Stimulated activated CD4-positive, alpha-beta T cell treated with anti-CD3 and anti-CD28 coated beads, Interleukin-2, amount 100 ng/mL, for 4 hours (primary cell): ENCODE measurements at places on chromosomes 6 and 20.
A peak's percentile ranks its signal among the peaks of the same experiment; 100 is the strongest.

DNA sequence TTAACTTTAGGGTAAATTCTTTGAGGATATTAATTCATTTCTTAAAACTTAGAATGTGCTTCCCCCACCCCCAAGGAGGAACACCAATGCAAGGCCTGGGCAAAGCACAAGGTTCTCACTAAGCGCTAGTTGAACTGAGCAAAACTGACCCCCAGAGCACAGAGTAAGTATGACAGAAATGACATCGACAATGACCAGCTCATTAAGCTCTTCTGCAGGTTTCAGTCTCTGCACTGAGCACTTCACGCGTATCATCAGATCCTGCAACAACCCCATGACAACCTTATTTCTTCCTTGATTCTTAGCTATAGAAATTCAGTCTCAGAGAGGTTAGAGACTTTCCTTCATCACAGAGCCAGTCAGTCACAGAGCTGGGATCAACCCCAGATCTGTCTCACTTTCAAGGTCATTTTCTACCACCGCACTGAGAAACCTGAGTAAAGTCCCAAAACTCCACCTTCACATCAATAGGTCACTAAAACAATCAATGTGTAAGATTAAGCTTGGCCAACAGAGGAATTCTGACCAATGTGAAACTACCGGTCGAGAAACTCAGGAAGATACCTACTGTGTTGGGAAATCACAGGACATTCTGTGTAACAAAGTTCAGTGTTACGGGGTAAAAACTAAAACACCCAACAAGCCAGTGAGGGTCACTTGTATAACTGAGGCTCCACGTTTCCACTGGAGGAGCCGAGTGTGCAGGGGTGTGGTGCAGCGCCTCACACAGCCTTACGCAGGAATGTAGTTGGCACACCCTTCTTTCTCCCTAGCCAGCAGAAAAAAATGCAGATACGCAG lies 129.0 kb upstream of the FOXQ1 start:
- DNase-seq, result no peak

DNA sequence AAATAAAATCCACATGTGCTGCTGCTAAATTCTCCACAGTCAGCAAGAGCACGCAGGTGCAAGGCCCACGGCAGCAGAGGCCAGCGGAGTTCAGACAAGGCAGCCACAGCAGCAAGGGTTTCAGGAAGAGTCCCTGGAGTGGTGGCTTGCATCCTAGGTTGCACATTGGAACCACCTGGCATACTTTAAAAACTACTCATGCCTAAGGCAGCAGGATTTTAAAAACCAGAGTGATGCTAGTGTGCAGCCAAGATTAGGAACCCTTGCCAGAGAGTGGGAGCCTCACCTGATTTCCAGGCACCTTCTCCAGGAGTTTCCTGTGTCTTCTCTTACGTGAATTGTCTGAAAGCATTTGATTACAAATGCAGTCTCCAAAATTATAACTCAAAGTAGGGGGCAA lies 104.0 kb upstream of the GPR6 start:
- no peak for DNase-seq

DNA sequence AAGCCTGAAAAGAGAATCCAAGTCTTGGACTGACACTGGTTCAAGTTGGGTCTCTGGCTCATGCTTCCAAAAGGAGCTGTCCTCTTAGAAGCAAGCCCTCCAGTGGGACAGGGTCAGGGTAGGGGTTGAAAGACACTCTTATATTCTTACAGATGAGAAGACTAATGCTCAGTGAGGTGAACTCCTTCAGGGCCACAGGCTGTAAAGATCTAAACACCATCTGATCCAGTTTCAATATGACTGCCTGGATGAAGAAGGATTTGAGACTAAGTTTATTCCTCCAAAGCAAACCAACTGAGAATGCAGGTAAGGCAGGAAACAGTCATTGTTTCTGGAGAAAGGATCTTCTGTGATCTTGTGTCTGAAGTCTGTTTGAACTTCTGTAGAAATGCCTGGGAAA lies 99.0 kb upstream of the TAB2 start:
- no peak for DNase-seq

DNA sequence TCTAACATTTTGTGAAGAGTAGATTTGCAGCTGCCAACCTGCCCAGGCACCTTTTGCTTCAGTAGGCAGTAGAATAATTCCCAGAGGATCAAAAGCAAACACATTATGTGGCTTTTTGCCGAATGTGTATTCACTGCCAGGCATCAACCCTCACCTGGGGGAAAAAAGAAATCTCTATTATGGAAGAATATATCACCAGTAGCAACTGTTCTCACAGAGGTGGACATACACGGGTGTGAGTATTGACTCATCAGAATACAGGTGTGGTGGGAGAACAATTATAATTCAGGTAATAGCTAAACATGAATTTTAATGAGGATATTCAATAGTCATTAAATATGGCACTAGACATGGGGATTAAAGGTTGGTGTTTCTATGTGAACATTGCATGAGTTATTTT lies 910.7 kb downstream of the TFAP2A start:
- DNase-seq, result no peak

DNA sequence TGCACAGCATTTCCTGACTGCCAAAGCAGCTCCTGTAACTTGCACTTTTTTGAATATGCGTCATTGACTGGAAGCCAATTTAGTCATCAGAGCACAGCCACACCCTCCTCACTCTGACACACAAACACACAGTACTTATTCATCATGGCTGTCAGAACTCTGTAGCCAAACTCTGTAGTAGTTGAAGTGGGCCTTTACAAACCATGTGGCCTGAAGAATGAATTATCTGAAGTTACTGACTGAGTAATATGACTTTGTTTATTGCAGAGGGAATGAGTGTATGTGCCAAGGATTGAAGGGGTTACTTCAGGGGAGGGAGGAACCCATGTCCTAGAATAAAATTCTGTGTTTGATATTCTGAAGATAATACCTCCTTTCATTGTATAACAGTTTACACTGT lies 102.7 kb downstream of the FIG4 start:
- DNase-seq, result no peak

DNA sequence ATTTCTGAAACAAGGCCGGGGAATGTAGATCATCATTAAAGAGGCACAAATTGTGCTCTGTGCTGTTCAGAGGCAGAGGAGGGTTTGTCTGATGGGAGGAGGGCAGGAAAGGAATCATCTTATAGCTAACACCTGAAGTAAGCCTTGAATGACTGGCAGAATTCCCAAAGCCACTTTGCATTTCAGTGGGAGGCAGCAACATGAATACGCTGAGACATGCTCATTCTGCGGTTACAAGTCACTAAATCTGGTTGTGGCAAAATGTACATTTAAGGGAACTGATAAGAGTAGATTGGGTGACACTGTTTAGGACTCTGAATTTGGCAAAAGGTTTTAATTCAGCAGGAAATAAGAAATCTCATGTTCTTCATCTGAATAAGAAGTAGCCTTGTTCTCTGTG lies 4.4 kb upstream of the COL19A1 start:
- DNase-seq, result no peak

GRCh38 chr6:41462033-41462432 lies 84.1 kb upstream of the FOXP4 start:
- no peak for DNase-seq

GRCh38 chr6:103797738-103798137 lies 1062.0 kb downstream of the HACE1 start:
- DNase-seq, result no peak

GRCh38 chr20:62064770-62065673 lies 659 bp downstream of the TAF4 start:
- DNase-seq, result no peak

GRCh38 chr6:166786704-166787293 lies 159.7 kb upstream of the RPS6KA2 start:
- DNase-seq, result peak; percentile 10

- DNase-seq, result no peak
Observed at GRCh38 chr6:125066964-125067363, 86.6 kb upstream of the TPD52L1 start.

DNA sequence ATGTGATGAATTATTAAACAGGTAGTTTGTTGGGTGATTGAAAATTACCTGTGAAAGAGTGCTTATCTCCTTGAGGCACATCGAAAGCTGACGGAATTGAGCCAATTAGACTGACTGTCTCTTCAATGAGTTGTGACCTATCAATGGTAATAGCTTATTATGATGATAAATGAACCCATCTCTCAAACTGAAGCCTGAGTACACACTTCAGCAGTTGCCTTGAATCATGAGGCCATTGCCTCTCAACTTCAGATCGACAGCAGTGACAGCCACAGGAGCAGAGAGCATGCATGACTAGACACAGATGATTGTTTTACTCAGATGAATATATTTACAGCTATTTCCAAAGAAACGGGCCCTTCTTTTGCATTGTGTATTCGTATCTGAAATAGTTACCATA lies 323.9 kb downstream of the LAMA2 start:
- DNase-seq, result no peak

- no peak for DNase-seq
Observed at GRCh38 chr20:21101453-21101931, 4.7 kb downstream of the LINC00237 start.

GRCh38 chr6:5989141-5989723 lies 17.5 kb downstream of the NRN1 start:
- DNase-seq, result no peak

GRCh38 chr6:33419580-33420490 lies at the start of gene SYNGAP1:
Gene SYNGAP1, plus strand, starts transcription at chr6:33420065. Its CDS starts 200 bp downstream, at chr6:33420265.
- no peak for DNase-seq

DNA sequence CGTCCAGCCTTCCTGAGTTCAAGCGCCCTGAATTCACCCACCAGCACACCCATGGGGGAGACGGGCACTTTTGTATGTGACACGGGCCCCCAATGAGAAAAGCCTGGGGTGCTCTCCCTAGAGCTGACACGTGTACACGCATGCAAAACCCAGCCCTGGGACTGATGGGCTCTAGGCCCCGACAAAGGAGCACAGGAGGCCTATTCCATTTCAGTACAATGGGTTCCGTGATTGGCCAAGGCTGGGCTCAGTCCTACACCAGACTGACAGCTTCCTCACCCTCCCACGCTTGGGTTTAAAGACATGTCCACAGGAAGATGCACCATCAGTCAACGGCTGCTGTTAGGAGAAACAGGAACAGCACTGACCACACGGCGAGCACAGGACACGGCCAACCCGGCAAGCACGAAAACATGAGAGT lies 8.8 kb downstream of the ZBTB46 start:
- no peak for DNase-seq

GRCh38 chr6:120157873-120158272 lies 808.3 kb upstream of the MAN1A1 start:
- DNase-seq, result no peak

DNA sequence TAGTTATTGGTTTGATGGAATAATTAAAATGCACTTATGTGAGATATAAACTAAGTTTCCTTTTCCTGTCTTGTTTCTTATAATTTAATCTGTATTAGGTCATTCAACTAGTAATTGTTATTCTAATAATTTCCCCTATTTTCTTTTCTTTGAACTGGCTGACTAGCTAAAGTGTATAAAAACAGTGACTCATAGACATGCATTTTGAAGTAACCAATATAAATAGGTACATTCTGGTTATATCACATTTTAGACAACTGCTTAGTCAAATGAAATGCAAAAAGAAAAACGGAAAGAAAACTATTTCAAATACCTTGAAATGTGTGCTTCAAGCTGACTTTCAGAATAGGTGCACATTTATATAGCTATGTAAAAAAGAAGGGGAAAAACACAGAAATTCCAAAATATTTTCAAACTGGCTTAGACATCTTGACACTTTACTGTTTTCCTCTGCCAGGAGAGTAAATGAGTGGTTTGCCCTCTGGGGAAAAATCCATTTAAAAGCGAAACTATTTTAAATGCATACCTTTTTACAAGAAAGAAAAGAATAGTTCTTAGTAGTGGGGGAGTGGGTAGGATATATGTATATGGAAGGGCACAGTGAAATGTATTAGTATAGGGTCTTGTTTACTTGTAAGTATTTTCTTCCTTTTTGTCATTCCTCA lies 28.3 kb downstream of the KCNQ5 start:
- DNase-seq, result no peak

GRCh38 chr6:6927521-6928361 lies 180.0 kb upstream of the RREB1 start:
- DNase-seq, result no peak

- DNase-seq, result no peak
Observed at GRCh38 chr6:170374571-170375444, 68.2 kb downstream of the FAM120B start.

- no peak for DNase-seq
Observed at GRCh38 chr6:132491303-132491702, 21.6 kb downstream of the STX7 start.

DNA sequence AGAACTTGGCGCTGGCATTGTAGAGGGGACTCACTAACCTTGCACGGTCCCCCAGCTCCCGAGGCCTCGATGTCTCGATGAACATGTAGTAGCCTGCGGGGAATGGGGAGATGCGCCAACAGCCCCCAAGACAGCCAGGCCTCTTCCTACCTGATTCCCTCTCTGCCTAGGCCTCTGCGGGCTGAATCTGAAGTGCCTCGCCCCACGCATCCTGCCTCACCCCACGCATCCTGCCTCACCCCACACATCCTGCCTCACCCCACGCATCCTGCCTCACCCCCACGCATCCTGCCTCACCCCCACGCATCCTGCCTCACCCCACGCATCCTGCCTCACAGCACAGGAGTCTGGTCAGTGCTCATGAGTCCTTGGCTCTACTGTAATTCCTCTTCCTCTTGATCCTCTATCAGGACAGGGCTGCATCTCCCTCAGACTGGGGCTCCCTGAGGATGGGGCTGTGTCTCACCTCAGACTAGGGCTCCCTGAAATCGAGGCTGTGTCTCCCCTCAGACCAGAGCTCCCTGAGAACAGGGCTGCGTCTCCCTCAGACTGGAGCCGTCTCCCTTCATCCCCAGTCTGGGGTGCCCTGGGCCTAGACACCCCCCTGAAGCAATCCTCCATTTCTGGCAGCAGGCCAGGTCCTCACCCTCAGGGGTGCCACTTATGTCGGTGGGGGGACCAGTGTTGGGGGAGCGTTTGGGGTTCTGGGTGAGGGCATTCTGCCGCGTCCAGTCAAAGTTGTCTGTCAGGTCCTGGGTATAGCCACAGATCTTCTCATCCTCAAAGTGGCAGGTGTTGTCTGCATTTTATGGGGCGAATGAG lies 53.6 kb downstream of the MDGA1 start:
- DNase-seq, result peak; percentile 41

DNA sequence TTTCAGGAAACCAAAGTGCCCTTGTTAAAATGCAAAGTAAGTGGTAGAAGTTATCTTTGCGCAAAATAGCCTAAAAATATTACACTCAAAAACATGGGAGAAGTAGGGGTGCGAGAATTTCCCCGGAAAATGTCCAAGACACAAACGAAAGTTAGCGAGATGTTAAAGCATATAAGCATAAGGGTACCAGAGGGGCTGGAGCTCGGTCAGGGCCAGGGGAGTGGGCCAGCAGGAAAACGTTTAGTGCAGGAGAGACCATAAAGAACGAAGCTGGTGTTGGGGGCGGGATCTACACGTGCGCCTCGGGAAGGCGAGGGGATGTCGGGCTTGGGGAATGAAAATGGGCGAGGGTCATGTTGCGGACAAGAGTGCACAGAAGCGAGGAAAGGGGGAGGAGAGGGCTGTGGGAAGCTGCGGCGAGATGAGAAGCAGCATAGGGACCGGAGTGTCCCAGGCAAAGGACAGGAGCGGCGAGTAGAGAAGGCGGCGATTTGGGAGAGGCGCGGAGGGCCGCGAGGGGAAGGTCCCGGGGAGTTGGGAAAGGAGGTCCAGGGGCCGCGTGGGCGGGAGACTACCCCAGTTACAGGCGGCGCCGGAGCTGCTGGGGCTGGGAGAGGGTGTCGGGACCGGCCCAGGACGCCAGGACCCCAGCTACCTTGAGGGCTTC lies 600 bp downstream of the XPO5 start:
- peak; percentile 16 for DNase-seq

GRCh38 chr20:10067321-10067720 lies 32.5 kb downstream of the ANKEF1 start:
- no peak for DNase-seq

GRCh38 chr6:128167552-128167951 lies 266.7 kb upstream of the THEMIS start:
- no peak for DNase-seq
